Thymus (tissue), 14 donors: ENCODE measurements at places on chromosomes 13 and 19. TPM values are rescaled to one million over a fixed set of nuclear protein-coding genes. Genes with fewer than 3 reads are reported as not detected.

Gene VSTM2B
- polyA plus RNA-seq: 0.16 TPM

Gene CYP2A6
- polyA plus RNA-seq: 0.16 TPM

Gene VN1R2
- polyA plus RNA-seq: not detected

Gene DAND5
- polyA plus RNA-seq: 0.09 TPM

Gene LRRC8E
- 0.27 TPM for polyA plus RNA-seq

Gene GJB2
- 38.1 TPM for polyA plus RNA-seq

Gene KLK14
- 1.2 TPM for polyA plus RNA-seq

Gene SIAH3
- polyA plus RNA-seq: 0.07 TPM

Gene TECR
- 143 TPM for polyA plus RNA-seq

Gene ABHD8
- 10.3 TPM for polyA plus RNA-seq

Gene ZNF470
- 7.7 TPM for polyA plus RNA-seq

Gene EPS8L1
- 26.6 TPM for polyA plus RNA-seq

Gene C3
- polyA plus RNA-seq: 311 TPM

Gene TMPRSS9
- polyA plus RNA-seq: 0.18 TPM

Gene LRRC25
- 6.2 TPM for polyA plus RNA-seq

Gene TNFRSF19
- polyA plus RNA-seq: 7.6 TPM

Gene FUT3
- 2.9 TPM for polyA plus RNA-seq

Gene SBK2
- not detected for polyA plus RNA-seq

Gene TBCB
- polyA plus RNA-seq: 159 TPM

Gene ATP4A
- 1.1 TPM for polyA plus RNA-seq

Gene ZNF829
- polyA plus RNA-seq: 2.2 TPM

Gene CBY2
- polyA plus RNA-seq: 0.07 TPM

Gene TSPAN16
- polyA plus RNA-seq: not detected

Gene SIGLEC12
- 1.1 TPM for polyA plus RNA-seq

Gene COX7A1
- 40.4 TPM for polyA plus RNA-seq

Gene DHX34
- 16.0 TPM for polyA plus RNA-seq

Gene TSKS
- polyA plus RNA-seq: 2.4 TPM

Gene C19orf81
- not detected for polyA plus RNA-seq

Gene CBARP
- polyA plus RNA-seq: 0.37 TPM

Gene ASPDH
- polyA plus RNA-seq: 0.50 TPM

Gene ISYNA1
- 66.1 TPM for polyA plus RNA-seq

Gene CLEC4G
- 3.2 TPM for polyA plus RNA-seq

Gene CEACAM5
- 1.9 TPM for polyA plus RNA-seq

Gene ZNF221
- polyA plus RNA-seq: 1.1 TPM

Gene SULT2B1
- 4.3 TPM for polyA plus RNA-seq

Gene GRIK5
- 1.7 TPM for polyA plus RNA-seq

Gene PSG5
- polyA plus RNA-seq: 0.05 TPM

Gene SYNGR4
- polyA plus RNA-seq: 0.11 TPM

Gene LGALS7B
- 234 TPM for polyA plus RNA-seq

Gene ALOX5AP
- polyA plus RNA-seq: 36.9 TPM
